DMS79 treated with DMSO at 0.1 percent for 48 hours (cell line): ENCODE measurements at places on chromosomes 1 and 21.

- no peak for DNase-seq
Measured at GRCh38 chr1:221015159-221015790, 136.0 kb downstream of the HLX start.

DNA sequence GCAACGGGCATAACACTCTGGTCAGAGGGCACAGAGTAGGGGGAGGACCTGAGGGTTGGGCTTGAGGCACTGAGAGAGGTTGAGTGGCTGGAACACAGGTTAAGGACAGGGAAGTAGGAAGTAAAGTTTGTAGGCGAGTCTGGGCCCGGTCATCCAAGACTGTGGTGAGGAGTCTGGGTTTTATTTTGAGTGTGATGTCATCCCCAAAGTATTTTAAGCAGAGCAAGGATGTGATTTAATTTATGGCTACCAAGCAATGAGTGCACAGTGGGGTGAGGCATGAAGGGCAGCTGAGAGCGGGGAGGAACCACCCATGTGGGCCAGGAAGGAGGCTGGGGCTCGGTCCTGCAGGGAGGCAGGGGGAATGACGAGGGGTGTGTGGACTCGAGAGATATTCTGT lies 11.2 kb upstream of the VWA5B1 start:
- DNase-seq, result no peak

DNA sequence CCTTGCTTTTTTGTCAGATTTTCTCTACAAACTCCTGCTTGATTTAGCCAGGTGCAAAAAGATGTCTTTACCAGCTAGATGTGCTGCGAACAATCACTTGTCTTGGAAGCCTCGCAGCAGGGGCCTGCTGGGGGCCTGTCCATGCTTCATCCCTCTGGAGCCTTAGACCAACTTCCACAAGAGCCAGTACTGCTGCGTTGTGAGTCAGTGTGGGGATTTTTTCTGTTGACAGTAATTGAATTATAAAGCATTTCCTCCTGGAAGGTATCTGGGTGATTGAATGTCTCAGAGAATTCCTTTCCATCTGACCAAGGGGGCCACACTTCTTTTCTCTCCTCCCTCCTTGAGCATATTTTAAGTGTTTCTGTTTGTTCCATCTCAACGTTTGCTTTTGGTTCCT lies 40.4 kb upstream of the LDLRAP1 start:
- DNase-seq, result no peak

GRCh38 chr1:19067182-19067911 lies 110.9 kb upstream of the IFFO2 start:
- DNase-seq, result no peak

GRCh38 chr1:70536708-70537366 lies 125.8 kb downstream of the CTH start:
- no peak for DNase-seq

DNA sequence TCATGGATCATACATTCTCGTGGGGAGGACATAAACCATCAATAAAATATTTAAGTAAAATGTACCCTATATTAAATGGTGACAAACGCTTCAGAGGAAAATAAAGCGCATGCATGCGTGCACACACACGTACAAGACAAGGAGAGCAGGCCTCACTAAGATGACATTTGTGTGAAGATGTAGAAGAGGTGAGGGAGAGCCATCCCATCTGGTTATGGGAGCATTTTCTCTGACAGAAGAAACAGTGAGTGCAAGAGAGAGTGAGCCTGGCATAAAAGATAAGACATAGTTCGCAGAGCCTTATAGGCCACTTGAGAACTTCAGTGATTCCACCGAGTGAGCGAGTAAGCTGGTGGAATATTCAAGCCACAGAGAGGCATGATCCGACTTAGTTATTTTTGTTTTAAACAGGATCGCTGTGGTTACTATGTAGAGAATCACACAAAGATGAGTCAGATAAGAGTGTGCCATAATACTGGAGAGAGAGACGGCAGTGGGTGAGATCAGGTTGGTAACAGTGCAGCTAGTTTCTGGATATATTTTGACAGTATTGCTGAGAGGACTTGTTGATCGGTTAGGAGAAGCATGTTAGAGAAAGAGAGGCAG lies 624.2 kb downstream of the PLPP3 start:
- no peak for DNase-seq

GRCh38 chr1:155858800-155859233 lies 550 bp upstream of the SYT11 start:
- no peak for DNase-seq
